DMS79 (cell line): ENCODE measurements at places on chromosomes 13 and 19.

DNA sequence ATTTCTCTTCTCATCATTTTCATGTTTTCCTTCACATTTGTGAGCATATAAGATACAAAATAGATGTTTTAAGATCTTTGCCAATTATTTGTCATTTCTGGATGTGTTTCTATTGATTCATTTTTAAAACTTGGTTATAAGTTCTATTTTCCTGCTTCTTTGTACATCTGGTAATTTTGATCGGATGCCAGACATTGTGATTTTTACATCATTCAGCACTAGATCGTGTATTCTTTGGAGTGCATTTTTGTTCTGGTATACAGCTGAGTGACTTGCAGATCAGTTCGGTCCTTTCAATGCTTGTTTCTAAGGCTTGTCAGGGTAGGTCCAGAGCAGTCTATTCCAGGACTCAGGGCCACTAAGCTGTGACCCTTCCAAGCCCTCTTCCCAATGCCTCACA lies 198.2 kb downstream of the KLF12 start:
- DNase-seq, result no peak

GRCh38 chr19:29054886-29055675 lies 157.9 kb downstream of the UQCRFS1 start:
- DNase-seq, result no peak

GRCh38 chr13:59744747-59745391 lies 418.9 kb downstream of the DIAPH3 start:
- no peak for DNase-seq

GRCh38 chr13:39263033-39263432 lies 224.8 kb downstream of the NHLRC3 start:
- DNase-seq, result no peak

DNA sequence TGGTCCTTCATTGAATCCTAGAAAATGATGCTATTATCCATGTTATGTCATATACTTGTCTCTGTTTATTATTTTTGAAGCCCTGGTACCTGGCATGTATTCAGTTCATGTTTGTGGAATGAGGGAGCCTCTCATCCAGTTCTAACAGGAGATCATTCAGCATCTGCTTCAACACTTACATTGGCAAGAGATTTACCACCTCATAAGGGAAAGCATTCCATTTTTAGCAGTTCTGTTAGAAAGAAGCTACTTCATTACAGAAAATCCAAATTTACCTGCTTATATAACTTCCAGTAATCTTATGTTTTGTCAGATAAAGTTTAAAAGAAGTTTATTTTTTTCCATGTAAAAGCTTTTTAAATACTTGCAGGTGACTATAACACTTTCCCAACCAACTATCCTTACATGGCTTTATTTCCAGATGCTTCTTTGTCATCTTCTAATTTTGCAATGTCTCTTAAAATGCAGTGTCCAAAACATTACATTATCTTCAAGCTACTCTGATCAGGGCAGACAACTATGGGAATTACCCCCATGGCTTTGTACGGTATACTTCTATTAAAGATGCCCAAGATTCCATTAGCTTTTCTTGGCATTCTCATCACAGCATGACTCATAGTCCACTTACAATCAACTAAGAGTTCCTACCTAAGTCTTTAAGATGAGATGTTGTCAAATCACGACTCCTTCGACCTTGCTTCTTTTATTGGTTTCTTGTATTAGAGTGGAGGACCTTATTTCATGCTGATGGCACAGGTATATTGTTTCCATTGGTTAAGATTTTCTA lies 262.1 kb downstream of the PCDH9 start:
- no peak for DNase-seq

DNA sequence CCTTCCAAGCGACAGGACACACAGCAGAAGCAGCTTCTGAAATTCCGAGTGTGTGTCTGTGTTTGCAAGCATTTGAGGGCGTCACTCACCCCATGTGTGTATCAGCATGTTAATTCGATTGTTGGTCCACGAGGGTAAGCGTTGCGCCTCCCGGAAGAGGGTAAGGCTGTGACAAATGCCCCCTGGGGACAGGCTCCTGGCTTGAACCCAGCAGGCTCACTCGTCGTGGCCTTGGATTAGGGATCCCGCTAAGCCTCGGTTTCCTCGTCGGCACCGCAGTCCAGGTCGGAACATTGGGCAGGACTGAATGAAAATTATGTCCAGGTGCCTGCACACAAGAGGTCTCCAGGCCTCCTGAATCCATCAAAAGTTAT lies 606 bp upstream of the STXBP2 start:
- no peak for DNase-seq

DNA sequence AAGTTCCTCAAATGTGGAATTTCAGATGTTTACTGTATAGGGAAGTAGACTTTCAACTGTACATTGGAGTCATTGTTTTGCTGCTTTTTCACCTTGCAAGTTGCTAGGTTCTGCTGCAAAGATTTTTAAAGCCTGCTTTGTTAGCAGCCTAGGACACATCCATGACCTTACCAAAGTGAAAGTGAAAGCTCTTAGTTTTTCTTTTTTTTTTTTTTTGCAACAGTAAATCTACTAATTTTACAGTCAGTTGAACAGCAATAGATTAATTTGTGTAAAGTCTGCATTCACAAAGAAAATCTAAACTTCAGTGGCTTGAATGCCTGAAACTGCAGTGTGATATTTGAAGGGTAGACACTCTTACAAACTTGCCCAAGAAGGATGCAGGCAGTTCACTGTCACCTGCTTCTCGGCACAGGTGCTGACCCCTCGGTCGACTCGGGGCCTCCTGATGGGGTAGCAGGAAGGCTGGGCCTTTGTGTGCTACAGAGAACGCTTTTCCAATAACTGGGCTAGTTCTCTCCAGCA lies 5.0 kb upstream of the MTIF3 start:
- DNase-seq, result no peak

- DNase-seq, result no peak
These were observed 48.6 kb upstream of the ARHGEF7 start for GRCh38 chr13:111066544-111066943.

DNA sequence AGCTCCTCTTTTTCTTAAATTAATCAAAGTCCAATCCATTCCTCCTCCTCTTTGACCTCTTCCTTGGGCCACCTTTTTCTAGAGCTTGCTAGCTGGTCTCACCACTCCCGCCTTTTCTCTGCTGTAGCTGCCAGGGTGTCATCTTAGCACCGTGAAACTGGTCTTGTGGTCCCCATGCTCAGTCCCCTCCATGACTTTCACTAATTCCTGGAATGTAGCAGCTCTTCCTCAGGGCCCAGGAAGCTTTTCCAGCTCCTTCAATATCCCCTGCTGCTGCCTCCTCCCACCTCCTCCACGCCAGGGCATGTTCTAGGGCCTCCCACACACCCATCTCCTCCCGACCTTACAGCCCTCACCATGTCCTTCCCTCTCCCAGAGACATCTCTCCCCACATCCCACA lies 222.2 kb downstream of the MYO16 start:
- no peak for DNase-seq

DNA sequence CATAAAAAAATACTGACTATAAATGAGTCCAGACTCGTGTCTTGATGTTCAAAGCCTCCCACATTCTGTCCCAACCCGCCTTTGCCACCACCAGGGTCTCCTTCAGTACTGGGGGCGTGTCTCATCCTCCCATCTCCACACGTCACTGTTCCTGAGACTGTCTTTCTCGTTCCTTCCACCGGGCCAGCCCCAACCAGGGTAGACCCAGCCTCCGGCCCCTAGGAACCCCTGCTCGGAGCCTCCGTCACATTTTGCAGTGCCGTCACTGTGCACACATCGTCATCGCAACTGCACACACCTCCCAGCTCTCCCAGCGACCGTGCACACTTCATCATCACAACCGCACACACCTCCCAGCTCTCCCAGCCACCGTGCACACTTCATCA lies 73.4 kb downstream of the SPACA7 start:
- DNase-seq, result no peak
